Stimulated activated CD4-positive, alpha-beta T cell treated with anti-CD3 and anti-CD28 coated beads, Interleukin-2, amount 100 ng/mL, for 48 hours (primary cell): ENCODE measurements at places on chromosomes 7 and 10.

GRCh38 chr10:36448760-36449691 lies 676.4 kb upstream of the ANKRD30A start:
- DNase-seq, result no peak

GRCh38 chr10:6583447-6583846 lies 3.4 kb upstream of the PRKCQ start:
- DNase-seq, result peak; percentile 55

GRCh38 chr10:7333961-7334641 lies 76.7 kb downstream of the SFMBT2 start:
- DNase-seq, result no peak

GRCh38 chr10:113540845-113541548 lies 11.9 kb upstream of the HABP2 start:
- DNase-seq, result no peak

- no peak for DNase-seq
Observed at GRCh38 chr7:34211018-34211417, 305.7 kb downstream of the BMPER start.

DNA sequence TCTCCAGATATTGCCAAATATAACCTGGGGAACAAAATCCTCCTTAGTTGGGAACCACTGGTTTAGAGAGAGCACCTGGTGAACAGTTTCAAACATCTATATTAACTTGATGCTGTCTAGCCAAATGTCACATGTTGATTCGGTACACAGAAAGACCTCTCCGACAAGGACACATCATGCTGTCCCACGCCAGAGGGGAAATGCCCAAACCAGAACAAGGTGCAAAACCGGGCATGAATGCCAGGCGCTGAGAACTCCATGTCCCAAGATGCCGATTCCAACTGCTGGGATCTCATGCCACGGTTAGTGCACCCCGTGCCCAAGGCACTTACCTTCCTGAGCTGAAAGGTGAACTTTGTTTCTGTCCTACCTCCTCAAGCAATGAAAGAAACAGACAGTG lies 100.8 kb downstream of the SFMBT2 start:
- DNase-seq, result no peak

GRCh38 chr10:3418041-3418754 lies 245.6 kb upstream of the PITRM1 start:
- no peak for DNase-seq

- DNase-seq, result no peak
Observed at GRCh38 chr7:110373859-110374258, 717.1 kb upstream of the LRRN3 start.

DNA sequence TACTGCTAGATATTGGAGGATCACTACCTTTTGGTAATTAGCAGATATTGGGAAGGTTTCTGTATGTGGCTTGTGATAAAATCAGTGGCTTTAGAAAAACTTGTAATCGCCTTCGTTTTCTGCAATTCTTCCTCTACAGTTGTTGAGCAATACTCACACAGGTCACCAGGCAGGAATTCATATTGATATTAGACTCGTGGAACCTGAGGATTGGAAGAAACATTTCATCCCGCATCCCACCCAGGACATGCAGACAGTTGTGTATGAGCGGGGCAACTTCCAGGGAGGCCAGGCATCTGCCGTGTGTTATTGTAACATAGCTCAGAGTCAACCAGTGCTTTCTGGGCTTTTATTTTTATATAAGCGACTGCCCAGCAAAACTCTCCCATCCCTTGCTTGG lies 821.3 kb downstream of the LRMDA start:
- DNase-seq, result no peak

GRCh38 chr7:4021413-4021812 lies 660.7 kb upstream of the FOXK1 start:
- DNase-seq, result no peak

GRCh38 chr10:21437770-21438382 lies 87.6 kb downstream of the SKIDA1 start:
- no peak for DNase-seq

DNA sequence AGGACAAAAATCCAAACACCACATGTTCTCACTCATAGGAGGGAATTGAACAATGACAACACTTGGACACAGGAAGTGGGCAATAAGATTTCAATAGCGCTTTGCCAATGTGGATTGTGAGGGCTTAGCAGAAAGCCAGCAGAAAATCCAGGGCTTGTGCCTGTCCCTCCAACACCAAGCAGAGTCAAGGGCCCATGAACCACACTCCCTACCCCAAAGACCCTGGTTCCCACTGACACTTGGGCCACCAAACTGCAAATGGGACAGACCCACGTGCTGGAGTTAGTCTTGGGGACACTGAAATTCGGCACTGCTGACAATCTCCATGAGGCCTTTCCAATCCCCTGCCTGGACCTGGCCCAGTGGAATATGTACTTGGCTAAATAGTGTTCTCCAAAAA lies 67.0 kb downstream of the GRID1 start:
- DNase-seq, result no peak

GRCh38 chr7:106486331-106486730 lies 174.6 kb downstream of the CCDC71L start:
- DNase-seq, result no peak

- no peak for DNase-seq
Observed at GRCh38 chr10:45035673-45036072, 35.0 kb downstream of the ZNF22 start.

GRCh38 chr7:48250441-48250951 lies 79.2 kb downstream of the ABCA13 start:
- DNase-seq, result no peak
